ENCODE measurements at places on chromosomes 1 and 21. TPM values are rescaled to one million over a fixed set of nuclear protein-coding genes. Genes with fewer than 3 reads are reported as not detected.
A peak's percentile ranks its signal among the peaks of the same experiment; 100 is the strongest.

- DNase-seq, result no peak
- peak overlapping the region; percentile 61 for H3K4me3 ChIP-seq
- no peaks in the 10 kb centered on the region for H3K27me3 ChIP-seq
- peaks cover 1% of the 10 kb centered on the region for H3K36me3 ChIP-seq
- H3K4me1 ChIP-seq, result peaks cover 64% of the 10 kb centered on the region
Observed at GRCh38 chr1:8409106-8409505, 91.2 kb downstream of the SLC45A1 start.

AMY2B gene
- 14.2 TPM for total RNA-seq

- H3K27me3 ChIP-seq, result no peaks in the 10 kb centered on the region
- no peak overlapping the region for H3K4me3 ChIP-seq
- peaks cover 31% of the 10 kb centered on the region for H3K4me1 ChIP-seq
- H3K27ac ChIP-seq, result no peak overlapping the region
Observed at GRCh38 chr21:42262831-42263231, 43.9 kb downstream of the ABCG1 start.

DNA sequence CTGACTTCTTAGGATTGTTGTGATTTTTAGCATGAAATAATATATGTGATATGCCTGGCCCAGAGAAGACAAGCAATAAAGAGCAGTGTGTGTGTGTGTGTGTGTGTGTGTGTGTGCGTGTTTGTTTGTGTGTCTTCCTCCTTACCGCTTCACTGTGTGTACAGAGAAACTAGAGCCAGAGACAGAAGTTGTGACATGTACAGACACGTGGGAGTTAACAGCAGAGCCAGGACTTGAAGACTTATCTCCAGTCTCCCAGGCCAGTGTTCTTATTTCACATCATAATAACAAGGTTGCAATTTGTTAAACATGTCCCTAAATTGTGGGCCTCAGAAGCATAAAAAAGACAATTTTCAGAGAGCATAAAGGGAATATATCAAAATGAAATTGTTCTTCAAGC is 192.0 kb upstream of the JUN start:
- no peak for DNase-seq
- no peak overlapping the region for H3K27ac ChIP-seq
- H3K4me3 ChIP-seq, result no peak overlapping the region
- no peaks in the 10 kb centered on the region for H3K27me3 ChIP-seq
- H3K36me3 ChIP-seq, result no peaks in the 10 kb centered on the region
- peaks cover 11% of the 10 kb centered on the region for H3K4me1 ChIP-seq

S100A7A gene
- total RNA-seq, result not detected

CYP4X1 gene
- not detected for total RNA-seq

CYP4Z1 gene
- total RNA-seq, result not detected

GRCh38 chr21:29005696-29006095 is 13.0 kb upstream of the LTN1 start:
- H3K4me3 ChIP-seq, result no peak overlapping the region
- no peaks in the 10 kb centered on the region for H3K27me3 ChIP-seq
- no peak overlapping the region for H3K27ac ChIP-seq
- DNase-seq, result no peak
- peaks cover 5% of the 10 kb centered on the region for H3K36me3 ChIP-seq
- peaks cover 20% of the 10 kb centered on the region for H3K4me1 ChIP-seq

DNA sequence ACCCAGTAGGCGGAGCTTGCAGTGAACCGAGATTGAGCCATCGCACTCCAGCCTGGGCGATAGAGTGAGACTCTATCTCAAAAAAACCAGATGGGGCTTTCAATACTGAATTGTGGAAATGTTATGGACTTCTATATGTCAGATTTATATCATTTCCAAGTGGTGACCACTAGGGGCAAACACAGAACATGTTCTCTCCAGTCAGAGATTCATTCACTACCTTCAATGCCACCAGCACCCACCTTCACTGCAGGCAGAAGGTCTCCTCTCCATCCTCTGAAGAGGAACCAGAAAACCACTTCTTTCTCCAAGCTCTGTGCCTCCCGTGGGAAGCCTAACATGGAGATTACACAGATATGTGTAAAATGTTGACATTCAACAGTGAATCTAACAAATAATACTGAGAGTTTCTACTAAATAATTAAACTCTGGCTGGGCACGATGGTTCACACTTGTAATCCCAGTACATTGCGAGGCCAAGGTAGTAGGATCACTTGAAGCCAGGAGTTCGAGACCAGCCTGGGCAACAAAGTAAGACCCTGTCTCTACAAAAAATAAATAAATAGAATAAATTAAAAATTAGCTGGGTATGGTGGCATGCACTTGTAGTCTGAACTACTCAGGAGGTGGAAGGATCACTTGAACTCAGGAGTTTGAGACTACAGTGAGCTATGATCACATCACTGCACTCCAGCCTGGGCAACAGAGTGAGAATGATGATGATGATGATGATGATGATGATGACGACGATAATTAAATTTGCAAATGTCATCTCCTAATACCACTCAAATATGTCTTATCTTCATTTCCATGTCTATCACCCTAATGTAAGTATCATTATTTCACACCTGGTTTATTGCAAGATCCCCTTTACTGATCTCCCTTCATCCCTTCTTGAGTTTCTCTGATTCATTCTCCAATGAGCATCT is 151.1 kb downstream of the ZNF281 start:
- H3K36me3 ChIP-seq, result no peaks in the 10 kb centered on the region
- H3K27ac ChIP-seq, result no peak overlapping the region
- peaks cover 28% of the 10 kb centered on the region for H3K4me1 ChIP-seq
- H3K4me3 ChIP-seq, result no peak overlapping the region

DNA sequence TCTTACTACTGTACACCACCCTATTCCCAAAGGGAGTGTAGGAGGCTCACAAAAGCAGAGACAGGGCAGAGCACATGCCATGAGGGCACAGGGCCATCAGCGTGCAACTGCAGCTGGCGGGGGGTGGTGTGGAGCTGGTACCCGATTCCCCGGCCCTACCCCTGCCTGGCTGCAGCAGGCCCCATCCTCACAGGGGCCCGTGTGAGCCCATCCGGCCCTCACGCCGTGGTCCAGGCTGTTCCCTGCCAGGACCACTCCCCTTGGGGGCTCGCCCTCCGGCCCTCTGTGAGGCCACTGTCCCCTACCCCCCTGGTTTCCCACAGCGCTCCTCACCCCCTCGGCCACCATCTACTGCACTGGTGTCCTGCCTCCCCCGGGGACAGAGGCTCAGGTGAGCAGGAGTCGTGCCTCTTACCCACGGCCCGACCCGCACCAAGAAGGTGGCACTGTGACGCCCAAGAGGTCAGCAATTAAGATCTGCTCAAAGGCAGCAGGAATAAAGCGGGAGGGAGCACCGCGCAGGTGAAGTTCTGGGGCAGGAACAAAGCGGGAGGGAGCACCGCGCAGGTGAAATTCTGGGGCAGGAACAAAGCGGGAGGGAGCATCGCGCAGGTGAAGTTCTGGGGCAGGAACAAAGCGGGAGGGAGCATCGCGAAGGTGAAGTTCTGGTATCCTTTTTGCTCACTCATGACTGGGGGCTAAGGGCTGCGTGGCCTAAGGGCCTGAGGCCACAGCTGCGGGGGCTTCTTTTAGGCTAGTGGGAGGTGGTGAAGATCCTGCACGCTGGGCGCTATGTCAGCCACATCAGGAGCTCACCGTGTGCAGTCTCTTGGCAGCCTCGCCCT is 3.9 kb downstream of the POFUT2 start:
- H3K36me3 ChIP-seq, result peaks cover 12% of the 10 kb centered on the region
- H3K27me3 ChIP-seq, result no peaks in the 10 kb centered on the region
- H3K4me3 ChIP-seq, result no peak overlapping the region

SLC45A3 gene
- total RNA-seq, result 0.70 TPM

DNA sequence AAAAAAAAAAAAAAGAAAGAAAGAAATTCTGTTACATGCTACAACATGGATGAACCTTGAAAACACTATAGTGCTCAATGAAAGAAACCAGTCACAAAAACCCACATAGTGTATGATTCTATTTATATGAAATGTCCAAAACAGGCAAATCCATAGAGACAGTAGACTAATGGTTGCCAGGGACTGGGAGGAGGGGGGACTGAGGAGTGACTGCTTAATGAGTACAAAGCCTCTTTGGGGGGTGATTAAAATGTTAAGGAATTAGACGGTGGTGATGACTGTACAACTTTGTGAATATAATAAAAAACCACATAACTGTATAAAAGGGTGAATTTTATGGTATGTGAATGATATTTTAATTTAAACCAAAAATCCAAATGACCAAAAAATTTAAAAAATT is 116.0 kb upstream of the GUCA2B start:
- no peak for DNase-seq
- no peak overlapping the region for H3K4me3 ChIP-seq
- peaks cover 28% of the 10 kb centered on the region for H3K4me1 ChIP-seq
- H3K36me3 ChIP-seq, result no peaks in the 10 kb centered on the region

CD2 gene
- total RNA-seq, result 298 TPM

All from activated T-cell treated with anti-CD3 and anti-CD28 coated beads, Interleukin-2, amount 50 U/mL, for 72 hours (primary cell).